Nephron progenitor cell (in vitro differentiated cells): ENCODE measurements at places on chromosomes 7 and 10.

GRCh38 chr7:37212556-37212955 lies 236.1 kb downstream of the ELMO1 start:
- no peak for DNase-seq

DNA sequence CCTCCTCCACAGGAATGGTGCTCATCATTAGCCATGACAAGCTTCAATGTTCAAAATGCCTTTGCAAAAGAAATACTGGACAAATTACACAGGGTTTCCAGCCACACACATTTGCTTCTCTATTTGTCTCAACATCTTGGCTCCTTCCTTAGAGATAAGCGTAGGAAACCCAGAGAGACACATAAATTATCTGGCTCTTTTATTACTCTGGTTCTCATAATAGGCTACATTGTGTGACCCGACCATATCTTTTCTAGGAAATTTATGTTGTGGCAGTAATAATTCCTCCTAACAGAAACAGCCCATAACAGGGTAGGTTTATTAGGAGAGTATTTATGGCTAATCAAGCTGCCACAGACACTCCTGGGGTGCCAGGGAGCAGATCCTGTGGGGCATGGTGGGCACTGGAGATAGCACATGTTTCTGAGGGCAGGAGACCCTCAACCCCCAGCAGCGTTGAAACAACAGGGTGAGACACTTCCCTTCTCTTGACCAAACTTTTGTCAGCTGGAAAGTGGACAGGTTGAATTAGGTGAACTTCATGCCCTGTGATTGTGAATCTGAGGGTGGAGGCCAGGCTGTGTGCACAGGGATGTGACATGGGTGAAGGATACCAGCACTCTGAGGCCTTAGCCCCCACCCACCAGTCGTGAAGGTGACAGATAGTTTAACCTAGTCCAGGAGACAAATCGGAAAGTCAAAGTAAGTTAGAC lies 295.9 kb upstream of the ZNF32 start:
- no peak for DNase-seq

- no peak for DNase-seq
Measured at GRCh38 chr10:62614389-62615157, 189.9 kb upstream of the ADO start.

DNA sequence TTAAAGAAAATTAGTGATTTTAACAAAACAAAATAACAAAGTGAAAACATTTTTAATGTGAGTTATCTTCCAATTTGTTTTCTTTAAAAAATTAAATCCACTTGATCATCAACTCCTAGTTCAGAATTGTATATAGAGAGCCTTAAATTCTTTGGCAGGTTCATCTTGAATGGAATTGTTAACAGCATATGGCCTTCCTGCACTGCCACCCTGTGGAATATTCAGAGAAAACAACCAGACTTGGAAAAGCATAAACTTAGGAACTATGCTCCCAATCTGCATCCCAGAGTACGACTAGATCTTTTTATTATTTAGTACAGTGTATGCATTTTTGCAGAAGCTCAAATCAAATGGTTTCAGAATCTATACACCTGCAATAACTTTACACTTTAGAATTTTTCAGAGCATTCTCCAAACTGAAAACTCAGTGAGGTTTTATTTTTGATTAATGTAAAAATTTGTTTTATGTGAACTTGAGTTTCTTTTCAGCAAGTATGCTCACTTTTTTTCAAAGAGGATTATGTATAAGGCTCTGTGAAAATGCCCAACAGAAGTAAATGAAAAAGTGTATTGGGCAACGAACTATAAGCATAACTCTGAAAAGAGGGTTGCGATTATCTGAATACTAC lies 44.9 kb upstream of the ANK3 start:
- DNase-seq, result peak; percentile 26
